ENCODE measurements at places on chromosomes 7 and 10.

DNA sequence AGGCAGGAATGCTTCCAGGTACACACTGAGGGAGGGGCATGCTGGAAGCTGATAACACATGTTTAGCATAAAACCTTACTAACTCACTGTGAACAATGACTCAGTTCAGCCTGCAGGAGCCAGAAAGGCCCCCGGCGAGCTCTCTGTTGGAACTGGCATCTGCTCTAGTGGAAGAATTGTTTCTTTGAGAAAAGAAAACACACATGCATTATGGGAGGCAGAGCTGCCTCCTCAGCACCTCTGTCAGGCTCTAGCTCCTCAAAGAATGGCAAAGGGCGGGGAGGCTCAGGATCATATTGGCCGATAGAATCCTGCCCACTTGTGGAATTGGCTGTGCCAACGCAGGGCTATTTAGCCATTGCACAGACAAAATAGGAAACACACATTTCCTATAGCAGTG, 338.3 kb downstream of the CXCL12 start:
- DNase-seq = no peak

DNA sequence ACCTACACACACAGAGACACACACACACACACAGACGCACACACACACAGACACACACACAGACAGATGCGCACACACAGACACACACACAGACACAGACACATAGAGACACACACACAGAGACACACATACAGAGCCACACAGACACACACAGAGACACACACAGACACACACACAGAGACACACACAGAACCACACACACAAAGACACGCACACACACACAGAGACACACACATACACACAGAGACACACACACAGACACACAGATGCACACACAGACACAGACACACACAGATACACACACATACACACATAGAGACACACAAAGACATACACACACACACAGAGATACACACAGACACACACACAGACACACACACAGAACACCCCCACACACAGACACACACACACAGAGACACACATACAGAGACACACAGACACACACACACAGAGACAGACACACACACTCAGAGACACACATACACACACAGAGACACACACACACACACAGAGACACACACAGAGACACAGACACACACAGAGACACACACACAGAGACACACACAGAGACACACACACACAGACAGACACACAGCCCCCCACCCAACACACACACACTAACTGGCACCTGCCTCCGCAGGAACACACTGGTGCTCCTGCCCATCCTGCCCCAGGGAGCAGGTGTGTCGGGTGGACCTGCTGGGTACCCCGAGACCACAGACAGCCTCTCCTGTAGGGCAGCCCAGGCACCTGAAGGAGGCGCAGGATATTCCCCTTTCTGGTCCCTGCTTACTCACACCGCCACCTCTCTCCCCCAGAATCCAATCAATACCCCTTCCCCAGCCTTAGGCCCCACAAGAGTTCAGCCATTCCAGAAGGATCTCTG, 5.4 kb upstream of the FZD9 start:
- no peak for DNase-seq

- DNase-seq = no peak
These were observed 159.5 kb upstream of the AGR3 start for GRCh38 chr7:17041324-17041723.

GRCh38 chr7:134902058-134902457, 84.2 kb upstream of the AGBL3 start:
- DNase-seq = no peak

DNA sequence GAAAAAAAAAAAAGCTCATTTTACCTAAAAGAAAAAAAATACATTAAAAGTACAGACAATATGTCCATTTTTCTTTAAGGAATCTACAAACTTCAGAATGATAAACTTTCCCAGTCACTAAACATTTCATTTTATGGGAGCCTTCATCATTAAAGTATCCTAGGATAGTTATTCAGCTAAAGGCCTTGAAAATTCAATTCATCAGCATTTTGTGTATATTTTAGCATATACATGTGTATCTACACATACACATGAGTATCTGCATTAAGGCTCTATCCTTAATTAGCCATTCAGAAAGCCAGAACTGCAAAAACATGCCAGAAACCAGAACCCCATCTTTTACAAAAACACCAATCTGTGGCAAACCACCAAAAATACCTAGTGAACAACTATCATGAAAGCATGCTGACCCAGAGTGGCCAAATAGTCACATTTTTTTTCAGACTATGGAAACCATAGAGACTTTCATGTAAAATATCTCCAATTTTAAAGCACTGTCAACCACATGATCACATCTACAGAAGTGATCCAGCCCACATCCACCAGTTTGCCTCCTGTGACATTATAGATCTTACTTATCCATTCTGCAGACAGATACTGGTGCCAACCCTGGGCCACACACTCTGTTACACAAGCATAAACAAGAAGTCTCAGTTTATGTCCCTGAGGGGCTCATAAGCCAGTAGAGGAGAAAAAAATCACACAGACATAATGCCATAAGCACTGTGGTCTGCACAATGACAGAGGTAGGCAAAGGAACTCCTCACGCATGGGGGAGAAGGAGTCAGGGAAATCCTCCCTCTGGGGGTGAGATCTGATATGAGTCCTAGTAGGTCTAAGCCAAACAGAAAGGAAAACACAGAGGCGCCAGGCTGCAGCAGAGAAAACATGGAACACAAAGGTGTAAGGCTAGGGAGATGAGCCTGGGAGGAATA, 79.2 kb downstream of the SRPK2 start:
- DNase-seq = no peak

DNA sequence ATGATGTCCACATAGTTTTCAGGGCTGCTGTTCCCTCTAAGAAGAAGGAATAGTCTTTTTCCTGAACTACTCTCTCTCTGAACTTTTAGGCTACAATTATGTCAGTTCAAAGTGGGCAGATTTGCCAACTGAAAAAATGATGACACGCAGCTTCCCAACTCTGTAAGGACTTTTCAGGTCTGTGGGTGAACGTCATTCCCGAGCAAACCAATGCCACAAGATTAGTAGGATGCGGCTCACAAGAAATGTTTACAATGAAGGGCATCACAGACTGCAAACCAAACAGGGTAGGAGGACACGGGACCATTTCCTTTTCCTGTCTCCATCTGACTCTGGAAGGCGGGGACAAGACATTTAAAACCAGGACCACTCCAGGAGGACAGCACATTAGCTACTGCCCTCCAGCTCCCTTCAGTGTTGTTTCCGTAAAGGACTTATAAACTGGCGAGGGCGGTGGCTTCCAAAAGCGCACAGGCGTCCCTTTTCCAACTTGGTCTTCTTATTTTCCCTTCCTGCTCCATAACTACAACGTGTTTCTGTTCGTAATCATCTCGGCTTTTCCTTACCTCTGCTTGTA, 539 bp upstream of the MKLN1 start:
- no peak for DNase-seq

DNA sequence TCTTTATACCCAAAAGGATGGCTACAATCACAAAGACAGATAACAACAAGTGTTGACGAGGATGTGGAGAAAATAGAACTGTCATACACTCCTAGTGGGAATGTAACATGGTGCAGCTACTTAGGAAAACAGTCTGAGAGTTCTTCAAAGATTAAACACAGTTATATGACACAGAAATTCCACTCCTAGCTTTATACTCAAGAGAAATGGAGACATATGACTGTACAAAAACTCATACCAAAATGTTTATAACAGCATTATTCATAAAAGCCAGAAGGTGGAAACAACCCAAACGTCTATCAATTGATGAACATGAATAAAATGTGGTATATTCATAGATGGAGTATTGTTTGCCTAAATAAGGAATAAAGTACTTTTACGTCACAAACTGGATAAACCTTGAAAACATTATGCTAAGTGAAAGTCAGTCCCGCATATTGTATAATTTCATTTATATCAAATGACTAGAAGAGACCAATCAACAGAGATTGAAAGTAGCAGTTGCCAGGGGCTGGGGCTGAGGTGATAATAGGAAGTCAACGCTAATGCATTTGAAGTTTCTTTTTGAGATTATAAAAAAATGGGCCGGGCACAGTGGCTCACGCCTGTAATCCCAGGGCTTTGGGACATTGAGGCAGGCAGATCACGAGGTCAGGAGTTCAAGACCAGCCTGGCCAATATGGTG, 61.6 kb upstream of the SRPK2 start:
- no peak for DNase-seq

DNA sequence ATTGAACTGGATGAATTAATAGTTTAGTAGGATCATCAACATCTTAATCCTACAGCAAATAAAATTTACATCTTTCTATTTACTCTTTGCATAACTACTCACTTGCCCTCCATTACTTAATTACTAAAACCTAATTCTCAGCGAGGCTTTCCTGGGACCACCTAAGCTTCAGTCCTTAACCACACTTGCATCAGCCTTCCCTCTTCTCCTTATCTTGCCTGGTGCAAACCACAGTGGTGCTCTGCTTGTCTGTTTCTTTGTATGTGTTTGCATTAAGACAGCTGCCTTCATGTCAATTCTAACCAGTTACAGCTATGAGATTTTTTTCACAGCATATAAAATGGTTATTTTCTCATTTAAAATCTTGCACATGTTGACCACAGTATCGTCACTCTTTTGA, 72.6 kb upstream of the ZNF92 start:
- DNase-seq = no peak

DNA sequence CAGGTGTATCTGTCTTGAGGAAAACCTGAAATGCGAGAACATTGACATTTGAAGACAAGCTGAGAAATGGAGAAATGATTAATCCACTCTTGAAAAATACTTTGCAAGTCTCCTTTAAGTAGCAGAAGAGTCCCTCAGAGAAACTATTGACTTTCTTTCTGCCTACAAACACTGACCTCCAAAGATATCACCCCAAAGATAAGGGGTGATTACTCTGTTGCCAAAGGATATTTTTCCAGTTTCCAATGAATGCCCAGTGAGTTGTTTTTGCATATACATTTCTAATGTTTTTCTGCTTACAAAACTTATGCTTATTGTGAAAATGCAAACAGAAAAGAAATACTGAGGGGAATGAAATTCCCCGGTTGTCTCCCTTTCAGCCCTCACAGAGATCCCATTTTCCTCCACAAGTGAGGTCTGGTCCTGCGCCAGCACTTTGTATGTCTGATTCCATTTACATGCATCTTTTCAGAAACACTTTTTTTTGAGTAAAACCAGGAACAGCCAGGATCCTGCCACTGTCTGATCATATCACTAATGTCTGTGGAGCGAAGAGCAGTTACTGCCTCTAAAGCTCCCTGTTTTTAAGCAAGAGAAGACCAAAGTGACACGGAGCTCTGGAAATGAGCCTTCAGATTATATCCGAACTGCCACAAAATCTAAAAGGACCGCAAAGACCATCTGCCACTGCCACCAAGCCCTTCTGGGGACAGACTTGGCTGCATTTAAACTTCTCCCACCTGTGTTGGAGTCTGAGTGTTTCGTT, 82.9 kb upstream of the PDCD4 start:
- DNase-seq = no peak

DNA sequence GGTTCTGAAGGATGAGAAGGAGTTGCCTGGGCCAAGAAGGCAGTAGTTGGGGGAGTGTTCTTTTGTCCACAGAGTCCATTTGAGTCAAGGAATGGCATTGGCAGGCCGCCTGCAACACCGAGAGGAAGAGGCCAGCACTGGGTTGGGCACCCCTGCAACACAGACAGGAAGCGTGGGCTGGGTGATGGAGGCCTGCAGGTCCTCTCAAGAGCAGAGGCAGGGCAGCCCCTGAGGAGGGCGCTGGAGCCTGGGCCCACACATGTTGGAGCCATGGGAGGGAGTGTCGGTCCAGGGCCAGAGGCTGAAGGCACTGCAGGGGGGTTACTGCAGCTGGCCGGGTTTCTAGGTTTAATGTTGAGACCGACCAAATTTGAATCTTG, 137.3 kb downstream of the PTPN20 start:
- peak; percentile 11 for DNase-seq

GRCh38 chr7:142250705-142251104, 7.2 kb downstream of the PRSS58 start:
- no peak for DNase-seq

- no peak for DNase-seq
These were observed 268.6 kb downstream of the KLF6 start for GRCh38 chr10:3516234-3516922.

DNA sequence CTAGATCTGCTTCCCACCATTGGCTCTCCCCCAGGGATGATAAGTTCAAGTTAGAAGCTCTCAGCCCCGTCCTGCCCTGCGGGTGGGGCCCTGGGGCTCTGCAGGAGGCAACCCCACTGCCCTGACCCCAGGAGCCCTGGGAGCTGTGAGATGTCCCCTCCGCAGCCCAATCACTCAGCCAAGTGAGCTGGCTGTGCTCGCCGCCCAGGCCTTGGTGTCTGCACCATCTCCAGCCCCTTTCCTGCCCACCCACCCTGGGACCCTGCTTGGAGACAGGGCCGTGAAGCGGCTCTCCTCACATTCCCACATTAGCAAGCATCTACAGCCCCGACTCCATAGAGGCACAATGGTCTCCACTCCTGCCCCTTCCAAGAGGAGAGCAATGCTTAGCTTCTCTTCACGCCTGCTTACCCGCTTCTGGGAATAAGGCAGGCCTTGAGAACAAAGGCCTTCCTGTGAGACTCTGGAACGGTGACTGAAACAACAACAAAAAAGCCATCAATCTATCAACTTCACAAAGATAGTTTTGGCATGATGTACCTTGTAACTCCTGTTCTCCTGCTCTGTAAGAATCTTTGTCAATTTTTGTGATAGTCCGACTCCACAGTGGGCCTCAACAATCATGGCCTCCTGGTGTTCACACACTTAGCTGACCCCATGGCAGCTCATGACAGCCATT, 67.7 kb downstream of the FOXL3 start:
- DNase-seq = no peak

- DNase-seq = no peak
These were observed 121.0 kb downstream of the DPY19L1 start for GRCh38 chr7:34916267-34916666.

DNA sequence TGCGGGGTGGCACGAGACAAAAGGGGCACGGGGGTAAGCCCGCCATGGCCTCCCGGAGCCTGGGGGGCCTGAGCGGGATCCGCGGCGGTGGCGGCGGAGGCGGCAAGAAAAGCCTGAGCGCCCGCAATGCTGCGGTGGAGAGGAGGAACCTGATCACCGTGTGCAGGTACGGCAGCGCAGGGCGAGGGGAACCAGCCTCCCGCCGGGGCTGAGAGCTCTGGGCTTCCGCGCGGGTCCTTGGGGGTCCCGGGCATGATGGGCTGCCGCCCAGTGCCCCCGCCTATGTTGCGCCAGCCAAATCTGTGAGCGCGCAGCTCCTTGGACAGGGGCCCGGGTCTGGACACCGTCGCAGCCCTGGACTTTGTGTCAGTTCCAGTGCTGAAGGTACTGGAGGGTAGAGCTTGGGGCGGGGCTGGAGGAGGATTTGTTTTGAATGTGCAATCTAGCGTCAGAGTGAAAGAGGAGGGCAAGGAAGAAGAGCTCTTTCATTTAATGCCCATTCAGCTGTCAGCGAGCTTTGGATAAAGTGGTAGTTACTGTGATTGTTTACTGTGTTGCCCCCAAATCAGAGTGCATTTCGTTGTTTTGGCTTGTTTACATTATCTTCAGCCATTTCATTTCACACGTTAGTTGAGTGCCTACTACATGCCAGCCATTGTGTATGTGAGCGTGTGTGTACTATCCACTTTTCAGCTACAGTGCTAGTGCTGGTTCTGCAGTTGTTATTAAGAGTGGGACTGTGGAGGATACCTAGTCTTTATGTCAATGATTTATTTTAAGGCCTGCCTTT, 777 bp downstream of the RUNDC3B start:
- peak; percentile 44 for DNase-seq

GRCh38 chr7:89002981-89003956, 207.7 kb upstream of the TEX47 start:
- no peak for DNase-seq

Measured in activated B cell treated with CpG ODN at 0.5 μM for 24 hours (primary cell).